Adipocyte (in vitro differentiated cells): ENCODE measurements at places on chromosomes 4 and X.

- no peak for DNase-seq
These were observed 15.1 kb downstream of the TSC22D3 start for GRCh38 chrX:107760304-107761077.

DNA sequence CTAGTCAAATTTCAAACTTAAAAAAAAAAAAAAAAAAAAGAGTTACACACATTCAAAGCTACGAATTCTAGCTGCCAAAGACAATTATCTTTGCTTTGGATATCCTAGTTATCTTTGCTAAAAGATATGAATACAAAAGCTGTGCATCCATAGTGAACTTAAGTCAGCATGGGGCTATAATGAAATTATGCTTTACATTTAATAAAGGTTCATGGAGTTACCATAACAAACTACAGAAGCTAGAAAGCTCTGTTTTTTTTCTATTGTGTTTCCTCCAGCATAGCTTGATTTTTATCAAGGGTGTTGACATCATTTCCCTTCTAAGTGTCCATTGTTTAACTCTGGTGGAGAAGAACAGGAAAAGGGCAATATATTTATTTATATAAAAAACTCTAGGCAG lies 234.1 kb downstream of the ANKRD50 start:
- DNase-seq, result peak; percentile 45

- no peak for DNase-seq
These were observed 78.5 kb downstream of the MID1IP1 start for GRCh38 chrX:38879631-38880220.

- DNase-seq, result no peak
These were observed 35.1 kb downstream of the HADH start for GRCh38 chr4:108024878-108025165.

- DNase-seq, result peak; percentile 48
These were observed 645.9 kb downstream of the PCDH7 start for GRCh38 chr4:31366041-31366440.
